Suppressor macrophage treated with lipopolysaccharide for 1 hour (primary cell): ENCODE measurements at places on chromosomes 5 and 9.

GRCh38 chr5:352639-353611 is 31.4 kb downstream of the AHRR start:
- DNase-seq = no peak

DNA sequence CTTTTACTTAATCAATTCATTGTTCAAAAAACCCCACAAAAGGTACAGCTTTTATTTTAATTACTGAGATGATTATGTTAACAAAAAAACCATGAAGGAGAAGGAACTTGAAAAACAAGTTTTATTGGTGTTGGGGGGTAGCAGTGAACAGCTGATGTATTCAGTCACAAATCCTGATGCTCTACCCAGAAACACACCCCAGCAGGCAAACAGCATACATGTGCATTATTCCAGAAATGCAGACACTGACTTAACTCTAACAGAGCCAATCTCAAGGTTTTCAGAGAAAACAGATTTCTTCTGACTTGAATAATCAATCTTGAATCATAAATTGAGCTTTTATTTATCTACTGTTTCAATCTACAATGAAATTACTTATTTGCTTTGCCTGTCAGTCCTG is 175.2 kb downstream of the ZSWIM6 start:
- DNase-seq = no peak

- DNase-seq = no peak
These were observed 498.6 kb downstream of the HINT1 start for GRCh38 chr5:130666462-130666861.

DNA sequence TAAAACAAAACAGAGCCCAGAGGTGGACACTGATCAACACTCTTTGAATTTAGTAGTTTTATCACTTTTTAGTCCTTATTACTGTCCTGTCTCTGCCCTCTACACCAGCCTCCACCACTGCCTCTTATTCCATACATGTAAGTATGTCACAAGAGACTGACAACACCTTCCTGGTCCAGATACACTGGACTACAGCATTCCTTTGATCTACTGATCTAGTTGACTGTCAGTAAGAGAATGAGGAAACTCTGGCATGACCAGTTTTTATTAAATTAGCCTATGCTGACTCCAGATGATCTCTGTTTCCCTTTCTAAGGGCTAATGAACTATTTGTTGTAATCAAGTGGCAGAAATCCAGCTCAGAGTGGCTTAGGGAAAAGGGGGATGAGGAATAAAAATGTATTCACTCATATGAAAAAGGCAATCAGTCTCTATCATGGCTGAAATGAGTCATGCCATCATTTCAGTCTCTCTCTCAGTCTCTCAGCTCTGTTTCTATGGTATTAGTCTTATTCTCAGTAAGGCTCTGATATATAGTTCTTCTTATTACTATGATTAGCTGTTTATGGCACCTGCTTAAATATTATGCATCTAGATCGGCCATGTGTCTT is 5.5 kb downstream of the ARHGEF37 start:
- DNase-seq = peak; percentile 17

GRCh38 chr9:113479174-113479621 is 15.7 kb downstream of the RGS3 start:
- DNase-seq = no peak

DNA sequence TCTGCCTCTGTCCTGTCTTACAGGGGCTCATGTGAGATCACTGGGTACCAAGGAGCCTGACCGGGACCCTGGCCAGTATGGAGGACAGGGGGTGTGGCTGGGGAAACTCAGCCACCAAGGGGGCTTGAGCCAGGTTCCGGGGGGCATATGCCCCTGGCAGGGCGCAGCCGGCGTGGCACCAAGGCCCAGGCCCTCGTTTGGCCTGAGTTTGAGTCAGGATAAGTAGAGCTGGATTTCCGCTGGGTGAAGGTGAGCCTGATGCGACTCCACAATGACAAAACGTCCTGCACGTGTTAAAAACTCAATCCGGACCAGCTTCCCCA is 616 bp upstream of the TSPAN17 start:
- DNase-seq = no peak

DNA sequence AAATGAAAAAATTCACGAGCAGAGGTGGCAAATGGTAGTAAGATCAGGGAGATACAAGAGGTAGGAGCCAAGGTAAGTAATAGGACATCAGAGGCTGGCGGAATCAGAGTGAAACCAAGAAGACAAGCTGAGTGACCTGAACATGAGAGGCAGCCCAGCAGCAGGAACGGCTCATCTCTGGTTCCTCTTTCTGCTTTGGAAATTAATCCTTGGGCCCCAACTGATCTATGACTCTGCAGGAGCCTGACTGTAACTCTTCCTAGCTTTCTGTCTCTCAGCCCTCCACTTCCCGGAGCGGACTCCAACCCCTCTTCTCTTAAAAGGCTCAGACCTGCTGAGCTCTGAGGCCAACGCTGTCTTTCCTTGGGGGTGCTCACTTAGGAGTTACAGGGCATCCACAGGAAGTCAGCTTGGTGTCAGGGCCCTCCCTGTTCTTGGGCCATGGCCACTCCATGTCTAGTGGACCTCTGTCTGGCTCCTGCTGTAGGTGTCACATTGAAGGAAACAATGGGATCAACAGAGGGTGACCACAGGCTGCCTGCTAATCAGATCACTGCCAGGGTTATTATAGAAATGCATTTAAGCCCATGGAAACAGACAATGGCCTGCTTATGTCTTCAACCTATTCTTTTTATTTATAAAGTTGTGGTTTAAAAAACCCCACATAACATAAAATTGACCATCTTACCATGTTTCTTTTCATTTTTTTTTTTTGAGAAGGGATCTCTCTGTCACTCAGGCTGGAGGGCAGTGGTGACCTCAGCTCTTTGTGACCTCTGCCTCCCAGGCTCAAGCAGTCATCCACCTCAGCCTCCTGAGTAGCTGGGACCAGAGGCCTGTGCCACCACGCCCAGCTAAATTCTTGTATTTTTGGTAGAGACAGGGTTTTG is 22.5 kb upstream of the SHB start:
- peak; percentile 65 for DNase-seq

- DNase-seq = peak; percentile 77
These were observed 16.3 kb downstream of the DAPK1 start for GRCh38 chr9:87513880-87514535.

- DNase-seq = no peak
These were observed 52.3 kb upstream of the RARS1 start for GRCh38 chr5:168434001-168434400.

GRCh38 chr9:129863059-129863690 is 27.9 kb downstream of the USP20 start:
- no peak for DNase-seq

GRCh38 chr5:103010168-103010567 is 109.8 kb downstream of the GIN1 start:
- DNase-seq = no peak

DNA sequence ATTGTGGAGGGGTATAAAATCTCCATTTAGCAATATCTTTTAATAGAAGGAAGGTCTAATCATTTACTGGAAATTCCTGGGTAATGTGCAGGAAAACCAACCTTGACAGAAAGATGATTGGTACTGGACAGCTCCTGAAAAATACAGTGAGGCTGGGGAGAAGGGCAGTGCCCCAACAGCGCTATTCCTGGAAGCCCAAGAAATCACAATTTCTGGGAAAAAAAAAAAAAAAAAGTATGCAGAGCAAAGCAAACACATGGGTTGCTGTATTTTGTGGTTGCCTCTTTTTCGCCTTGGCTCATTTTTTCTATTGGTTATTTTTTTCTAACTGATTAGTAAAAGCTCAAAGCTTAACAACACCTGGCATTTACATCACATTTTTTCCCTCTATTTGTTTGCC is 249.7 kb downstream of the ENC1 start:
- DNase-seq = no peak

- no peak for DNase-seq
These were observed 123.6 kb upstream of the ZNF608 start for GRCh38 chr5:124870070-124870469.

GRCh38 chr9:88852794-88853193 is 138.5 kb upstream of the S1PR3 start:
- DNase-seq = peak; percentile 80

- no peak for DNase-seq
These were observed 17.4 kb downstream of the ZBTB43 start for GRCh38 chr9:126822278-126822677.

DNA sequence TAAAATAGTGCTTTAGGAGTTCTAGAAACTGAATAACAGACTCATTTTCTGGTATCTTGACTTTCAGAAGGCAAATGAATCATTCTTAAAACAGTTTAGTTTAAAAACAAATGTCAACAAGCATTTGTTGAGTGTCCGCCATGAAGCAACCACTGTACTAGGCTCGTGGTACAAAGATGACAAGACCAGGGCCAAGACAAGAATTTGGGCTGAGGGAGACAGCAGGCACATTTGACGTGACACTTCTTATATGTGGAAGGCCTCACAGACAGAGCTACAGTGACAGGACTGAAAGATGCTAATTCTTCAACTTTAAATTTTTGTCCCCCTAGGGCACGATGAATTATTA is 14.4 kb upstream of the ZNF131 start:
- no peak for DNase-seq

DNA sequence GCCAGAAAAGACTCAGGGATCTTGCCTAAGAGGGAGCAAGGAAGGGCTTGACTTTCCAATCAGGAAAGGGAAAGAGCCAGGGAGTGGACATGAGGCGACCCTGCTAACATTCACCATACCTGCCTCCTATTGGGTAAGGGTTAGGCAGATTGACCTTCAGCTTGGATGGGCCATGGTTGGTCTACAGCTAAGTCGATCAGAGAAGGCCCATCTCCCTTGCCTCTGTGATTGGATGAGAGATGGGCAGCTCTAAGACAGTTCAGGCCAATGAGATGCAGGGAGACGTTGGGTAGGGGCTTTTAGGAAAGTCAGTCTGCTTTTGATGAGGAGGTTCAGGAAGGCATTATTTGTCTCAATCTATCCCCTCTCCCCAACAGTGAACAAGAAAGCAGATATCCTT is 135.0 kb upstream of the STC2 start:
- no peak for DNase-seq

DNA sequence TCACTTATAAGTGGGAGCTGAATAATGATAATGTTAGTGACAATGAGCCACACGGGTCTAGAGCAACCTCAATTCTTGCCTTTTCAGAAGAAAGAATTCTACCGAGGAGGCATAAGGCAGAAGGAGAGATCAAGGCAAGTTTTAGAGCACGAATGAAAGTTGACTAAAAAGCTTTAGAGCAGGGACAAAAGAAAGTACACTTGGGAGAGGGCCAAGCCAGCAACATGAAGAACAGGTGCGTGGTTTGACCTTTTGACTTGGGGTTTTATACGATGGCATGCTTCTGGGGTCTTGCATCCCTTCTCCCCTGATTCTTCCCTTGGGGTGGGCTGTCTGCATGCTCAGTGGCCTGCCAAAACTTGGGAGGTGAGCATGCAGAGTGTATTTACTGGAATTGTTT is 12.5 kb upstream of the OXCT1 start:
- no peak for DNase-seq
